ENCODE measurements at places on chromosomes 2 and 18.
A peak's percentile ranks its signal among the peaks of the same experiment; 100 is the strongest.

- peak; percentile 70 for DNase-seq
Measured at GRCh38 chr2:152730591-152731333, 12.3 kb downstream of the ARL6IP6 start.

DNA sequence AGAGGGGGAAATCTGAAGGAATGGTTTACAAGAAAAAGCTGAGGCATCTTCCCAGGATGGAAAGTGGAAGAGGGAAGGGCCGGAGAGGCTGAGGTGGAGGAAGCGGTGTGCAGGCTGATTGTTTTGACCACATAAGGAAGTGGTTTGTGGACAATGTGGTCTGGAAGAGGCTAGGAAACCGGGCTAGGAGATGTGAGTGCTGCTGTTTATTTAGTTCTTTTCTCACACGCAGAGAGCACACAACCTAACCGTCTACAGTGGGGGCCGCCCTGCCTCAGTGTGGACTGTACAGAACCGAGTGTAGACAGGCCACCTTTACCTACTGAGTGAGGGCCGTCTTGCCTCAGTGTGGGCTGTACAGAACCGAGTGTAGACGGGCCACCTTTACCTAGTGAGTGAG lies 251.7 kb upstream of the PXDN start:
- DNase-seq, result peak; percentile 39

GRCh38 chr2:171146633-171147032 lies 14.1 kb downstream of the TLK1 start:
- DNase-seq, result no peak

GRCh38 chr2:171432969-171433762 lies 624 bp downstream of the METTL8 start:
- DNase-seq, result peak; percentile 29

GRCh38 chr2:197088694-197089093 lies 162.2 kb upstream of the PGAP1 start:
- no peak for DNase-seq

DNA sequence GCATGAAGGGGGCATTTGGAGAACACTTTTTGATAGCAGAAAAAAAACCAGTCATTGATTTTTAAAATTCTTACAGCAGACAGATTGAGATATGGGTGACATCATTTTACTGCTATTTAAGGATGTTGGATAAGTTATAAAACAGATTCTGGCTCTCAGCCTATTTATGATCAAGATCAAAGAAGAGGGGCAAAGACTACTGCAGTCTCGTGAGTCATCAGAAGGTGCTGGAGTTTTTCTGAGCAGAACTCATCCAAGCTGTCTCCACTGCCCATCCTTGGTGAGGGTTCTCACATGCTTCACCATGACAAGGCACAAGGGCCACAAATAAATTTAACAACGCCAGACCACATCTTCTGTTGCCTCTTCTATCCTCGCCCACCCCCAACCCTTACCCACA lies 58.8 kb downstream of the ST6GAL2 start:
- DNase-seq, result peak; percentile 14

DNA sequence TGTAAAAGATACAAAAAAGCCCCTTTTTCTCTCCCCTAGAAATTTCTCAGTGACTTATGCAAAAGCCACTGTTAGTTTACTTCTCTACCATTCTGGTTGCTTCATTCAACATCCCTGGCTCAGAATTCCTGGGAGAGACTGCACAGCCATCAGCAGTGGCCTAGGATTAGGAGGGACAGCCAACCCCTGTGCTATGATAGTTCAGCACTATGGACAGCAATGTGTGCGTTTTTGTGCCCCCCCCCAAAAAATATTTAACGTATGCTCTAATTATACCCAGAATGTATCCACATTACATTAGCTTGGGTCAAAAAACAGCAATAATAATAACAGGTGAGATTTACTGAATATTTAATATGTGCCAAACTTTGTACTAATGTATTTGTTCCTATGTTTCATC lies 29.0 kb downstream of the OSR1 start:
- DNase-seq, result no peak

DNA sequence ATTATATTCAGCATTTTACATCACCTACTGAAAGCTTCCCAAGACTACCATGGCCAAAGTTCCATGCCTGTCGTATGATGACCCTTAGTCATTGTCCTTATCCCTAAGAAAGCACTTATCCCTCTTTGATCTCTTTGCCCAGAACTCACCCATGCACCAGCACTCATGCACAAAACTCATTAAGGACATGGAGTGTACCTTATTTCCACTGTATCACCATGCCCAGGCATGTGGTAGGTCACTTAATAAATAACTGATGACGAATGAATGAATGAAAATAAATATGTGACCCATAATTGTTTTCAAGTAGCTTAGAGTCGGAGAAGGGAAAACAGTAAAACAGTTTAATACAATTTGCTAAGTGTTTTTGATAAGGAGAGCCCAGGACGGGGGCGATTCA lies 220.1 kb downstream of the IKZF2 start:
- no peak for DNase-seq

- DNase-seq, result peak; percentile 76
Measured at GRCh38 chr2:111202266-111203040, 81.7 kb downstream of the BCL2L11 start.

- no peak for DNase-seq
Measured at GRCh38 chr2:11898576-11898975, 152.1 kb downstream of the LPIN1 start.

DNA sequence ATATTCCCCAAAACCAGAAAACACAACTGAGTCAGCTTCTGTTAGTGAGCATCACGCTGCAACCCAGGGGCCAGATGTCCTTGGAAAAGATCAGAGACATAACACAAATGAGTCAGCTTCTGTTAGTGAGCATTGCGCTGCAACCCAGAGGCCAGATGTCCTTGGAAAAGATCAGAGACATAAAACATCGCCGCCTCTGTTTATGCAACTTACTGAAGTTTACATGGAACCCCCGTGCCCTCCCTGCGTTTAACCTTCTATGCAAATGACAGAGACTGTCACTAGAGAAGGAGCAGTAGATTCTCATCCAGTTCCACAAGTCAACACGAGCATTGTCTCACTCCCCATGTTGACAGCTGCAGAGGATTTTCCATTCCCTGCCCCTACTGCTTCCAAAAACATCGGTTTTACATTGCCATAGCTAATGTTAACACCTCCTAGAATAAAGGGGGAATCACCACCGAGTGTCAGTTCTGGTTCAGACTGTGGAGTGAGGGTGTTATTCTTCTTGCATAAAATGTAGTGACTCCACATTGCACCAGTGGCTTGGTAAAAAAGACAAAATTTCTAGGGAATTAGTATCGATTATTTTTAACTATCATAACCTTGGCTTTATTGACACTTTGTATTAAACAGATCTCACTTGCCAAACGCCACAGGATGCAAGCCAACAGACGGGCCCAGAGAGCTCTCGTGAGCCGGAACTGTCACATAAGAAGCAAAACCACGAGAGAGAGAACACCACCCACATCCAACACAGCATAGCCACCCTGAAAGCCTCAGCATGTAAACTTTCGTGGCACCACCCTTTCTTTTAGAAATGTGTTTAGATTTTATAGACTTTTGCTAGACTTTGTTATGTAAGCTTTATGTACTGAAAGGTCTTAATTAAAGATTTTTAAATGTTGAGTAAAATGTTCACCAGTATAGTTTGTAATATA lies 87.7 kb downstream of the SH3YL1 start:
- peak; percentile 5 for DNase-seq

DNA sequence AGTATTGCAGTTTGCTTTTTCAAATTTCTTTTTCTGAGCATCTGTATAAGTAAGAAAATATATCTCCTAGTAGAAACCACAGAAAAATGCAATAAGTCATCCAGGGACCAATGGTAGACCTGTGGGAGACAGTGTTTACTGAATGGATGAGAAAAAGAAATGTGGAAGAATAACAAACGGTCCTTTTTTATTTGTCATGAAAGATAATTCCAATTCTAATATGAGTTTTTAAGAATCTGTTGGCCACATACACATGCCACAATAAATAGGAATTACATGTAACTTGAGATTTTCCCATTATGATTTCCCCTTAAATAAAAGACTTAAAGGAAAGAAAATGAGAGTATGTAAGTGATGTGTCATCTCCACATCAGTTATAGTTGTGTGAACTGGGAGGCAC lies 107.7 kb upstream of the RAB27B start:
- DNase-seq, result peak; percentile 55

DNA sequence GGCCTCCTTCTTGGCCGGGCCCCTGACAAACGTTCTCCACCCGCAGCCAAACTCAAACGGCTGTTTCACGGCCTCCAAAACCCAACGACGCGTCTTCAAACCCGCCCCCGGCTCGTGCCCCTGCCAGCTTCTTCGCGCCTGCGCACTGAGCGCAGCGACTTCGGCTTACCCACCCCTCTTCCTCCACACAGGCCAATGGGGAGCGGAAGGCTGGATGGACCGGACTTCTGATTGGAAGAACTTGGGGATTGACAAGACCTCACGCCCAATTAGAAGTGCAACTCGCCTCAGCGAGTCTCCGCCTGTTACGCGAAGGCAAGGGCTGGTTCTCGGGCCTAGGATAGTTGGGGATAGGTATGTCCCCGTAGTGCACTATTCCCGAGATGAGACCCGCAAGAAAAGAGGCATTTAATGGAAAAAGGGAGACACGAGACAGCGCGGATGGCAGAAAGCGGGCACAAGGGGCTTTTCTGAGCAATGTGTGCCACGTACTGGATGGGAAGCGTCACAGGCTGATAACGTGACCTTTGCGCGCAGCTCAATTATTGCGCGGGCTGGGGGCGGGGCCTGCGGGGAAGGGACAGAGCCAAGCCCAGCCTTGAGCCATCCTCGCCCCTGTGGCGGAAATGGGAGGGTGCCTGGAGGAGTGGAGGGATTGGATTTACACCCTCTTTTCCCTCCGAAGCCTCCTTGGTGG lies at the start of gene LAPTM4A:
TSS of gene LAPTM4A (minus strand) at position 97 of the 697 bp plus-strand sequence. CDS start 108 bp downstream, outside the sequence.
- DNase-seq, result peak; percentile 100

DNA sequence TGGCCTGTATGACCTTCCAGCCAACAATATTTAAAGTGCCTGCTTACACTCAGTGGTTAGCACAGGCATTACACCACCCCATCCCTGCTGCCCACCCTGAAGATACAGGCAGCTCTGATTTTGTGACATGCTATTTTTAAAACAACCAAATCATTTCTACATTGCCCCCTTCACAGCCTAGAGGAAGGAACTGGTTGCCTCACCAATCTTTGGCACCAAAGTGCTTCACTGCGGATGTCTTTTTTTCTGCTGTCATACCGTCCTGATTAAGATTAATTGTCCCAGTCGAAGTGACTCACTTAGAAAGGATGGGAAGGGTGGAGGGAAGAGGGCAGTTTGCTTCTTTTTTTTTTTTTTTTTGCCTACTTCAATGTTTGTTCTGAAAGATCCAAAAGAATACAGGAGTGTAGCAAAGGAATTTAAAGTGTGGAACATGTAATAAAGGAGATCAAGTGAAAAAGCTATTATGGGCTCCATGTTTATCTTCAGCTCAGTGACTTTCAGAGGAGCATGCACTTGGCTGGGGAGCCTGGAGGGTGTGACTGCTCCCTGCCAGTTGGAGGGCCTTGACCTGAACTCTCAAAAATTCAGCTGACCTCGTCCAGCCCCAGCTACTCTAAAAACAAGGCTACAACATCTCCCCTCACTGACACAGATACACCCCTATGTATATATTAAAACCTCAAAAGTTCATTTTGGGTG lies 501.1 kb upstream of the TNP1 start:
- peak; percentile 60 for DNase-seq

DNA sequence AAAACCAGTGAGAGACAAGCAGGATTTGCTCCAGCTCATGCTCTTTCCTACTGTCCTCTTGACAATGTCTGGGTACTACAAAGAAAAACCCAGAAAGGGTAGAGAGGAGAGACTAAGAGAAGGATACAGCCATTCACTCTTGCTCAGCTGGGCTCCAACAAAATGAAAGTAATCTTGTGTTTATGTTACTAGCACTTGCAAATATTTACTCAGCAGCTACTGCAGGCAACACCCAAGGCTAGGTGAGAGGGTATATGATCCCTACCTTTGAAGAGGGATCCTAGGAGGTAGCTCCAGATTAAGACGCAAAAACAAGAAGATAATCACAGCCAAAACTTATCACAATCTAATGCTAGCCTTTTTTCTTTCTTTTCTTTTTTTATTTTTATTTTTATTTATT lies 329.6 kb upstream of the ACVR2A start:
- no peak for DNase-seq

DNA sequence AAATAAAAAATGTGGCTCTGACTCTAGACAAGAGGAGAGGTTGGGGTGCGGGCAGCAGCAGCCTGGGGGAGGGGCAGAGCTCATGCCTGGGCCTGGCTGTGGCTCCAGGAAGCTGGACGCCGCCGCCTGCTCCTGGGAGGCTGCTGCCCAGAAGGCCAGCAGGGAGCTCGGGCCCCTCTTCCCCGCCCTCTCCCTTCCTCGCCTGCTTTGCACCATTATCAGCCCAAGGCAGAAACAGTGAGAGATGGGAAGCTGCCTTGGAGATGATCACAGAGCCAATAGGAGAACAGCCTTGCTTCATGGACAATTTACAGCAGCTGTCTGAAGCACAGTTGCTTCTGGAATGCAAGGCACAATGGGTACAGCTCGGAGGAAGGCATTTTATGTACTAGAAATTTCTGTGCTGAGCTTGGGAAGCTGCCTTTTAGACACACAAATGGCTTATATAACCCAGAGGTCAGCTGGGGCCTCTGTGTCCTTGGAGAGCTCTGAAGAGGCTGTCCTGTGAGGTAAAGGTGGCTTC lies 55.3 kb upstream of the AFF3 start:
- peak; percentile 45 for DNase-seq

- DNase-seq, result no peak
Measured at GRCh38 chr2:119225105-119225865, 1.7 kb downstream of the STEAP3 start.

- no peak for DNase-seq
Measured at GRCh38 chr2:7324706-7325105, 407.5 kb downstream of the RNF144A start.

- peak; percentile 18 for DNase-seq
Measured at GRCh38 chr2:186724736-186725135, 30.9 kb downstream of the FAM171B start.

DNA sequence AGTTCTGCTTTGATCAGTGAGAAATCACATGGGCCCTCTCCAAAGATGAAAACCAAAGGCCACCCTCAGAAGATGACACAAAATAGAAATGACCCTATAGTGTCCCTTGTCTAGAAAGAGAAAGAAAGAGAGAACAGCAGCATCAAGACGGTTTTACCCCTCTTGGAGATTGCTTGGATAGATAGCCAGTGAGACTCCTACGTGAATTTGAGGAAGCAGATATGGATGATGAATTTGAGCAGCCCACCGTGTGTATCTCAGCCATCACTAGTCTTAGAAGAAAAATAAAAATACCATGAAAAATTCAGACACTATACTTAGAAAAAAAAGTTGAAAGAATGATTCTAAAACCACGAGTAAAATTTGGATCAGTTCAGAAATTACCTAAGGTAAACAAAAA lies 329.1 kb upstream of the CNTNAP5 start:
- no peak for DNase-seq

GRCh38 chr2:55047677-55048299 lies 2.5 kb downstream of the RTN4 start:
- peak; percentile 61 for DNase-seq

DNA sequence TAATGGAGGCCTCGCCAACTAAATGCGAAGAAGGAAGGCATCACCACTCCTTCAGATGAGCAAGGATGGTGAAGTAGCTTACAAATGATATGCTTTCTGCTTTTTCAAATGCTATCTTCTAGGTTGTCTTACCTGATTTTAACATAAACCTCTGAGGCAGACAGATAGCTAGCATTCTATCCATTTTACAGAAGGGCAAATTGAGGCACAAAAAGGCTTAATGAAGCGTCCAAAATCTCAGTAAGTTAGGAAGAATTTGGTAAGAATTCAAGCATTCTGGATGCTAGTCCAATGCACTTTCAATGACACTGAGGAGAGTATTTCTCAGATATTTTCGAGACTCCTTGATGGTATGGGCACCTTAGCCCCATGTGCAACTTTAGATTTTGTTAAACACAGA lies 81.8 kb downstream of the LRP2 start:
- no peak for DNase-seq

Data from iris pigment epithelial cell (primary cell).